NCI-H446 (cell line): ENCODE measurements at places on chromosomes 6 and 20.

DNA sequence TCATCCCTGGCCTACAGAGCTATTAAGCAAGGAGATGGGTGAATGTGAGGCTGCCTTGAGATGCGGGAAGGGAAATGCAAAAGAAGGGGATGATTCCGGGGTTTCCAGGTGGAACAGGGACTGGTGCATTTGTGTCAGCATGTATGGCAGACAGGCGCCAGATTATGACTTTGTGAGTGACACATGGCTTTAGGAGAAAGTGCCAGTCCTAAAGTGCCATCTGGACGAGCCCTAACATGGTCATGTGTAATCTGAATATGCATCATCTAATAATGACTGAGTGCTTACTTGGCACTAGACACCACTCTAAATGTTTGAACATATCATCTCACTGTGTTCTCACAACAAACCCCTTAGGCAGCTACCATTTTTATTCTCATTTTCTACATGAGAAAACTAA, 195.0 kb upstream of the TSHZ2 start:
- DNase-seq = no peak

- DNase-seq = no peak
Observed at GRCh38 chr20:41599699-41600104, 18.5 kb downstream of the CHD6 start.

- DNase-seq = no peak
Observed at GRCh38 chr20:24441661-24442060, 27.8 kb upstream of the SYNDIG1 start.

GRCh38 chr6:162119341-162119740, 608.2 kb downstream of the PRKN start:
- DNase-seq = no peak

- no peak for DNase-seq
Observed at GRCh38 chr6:37103169-37104039, 66.5 kb upstream of the PIM1 start.

GRCh38 chr20:2986466-2986865, 57.0 kb upstream of the GNRH2 start:
- no peak for DNase-seq

- DNase-seq = peak; percentile 60
Observed at GRCh38 chr6:10429638-10430427, 15.0 kb upstream of the TFAP2A start.

- DNase-seq = no peak
Observed at GRCh38 chr6:54493138-54493537, 184.9 kb downstream of the TINAG start.

GRCh38 chr6:6912817-6913744, 194.7 kb upstream of the RREB1 start:
- peak; percentile 18 for DNase-seq

DNA sequence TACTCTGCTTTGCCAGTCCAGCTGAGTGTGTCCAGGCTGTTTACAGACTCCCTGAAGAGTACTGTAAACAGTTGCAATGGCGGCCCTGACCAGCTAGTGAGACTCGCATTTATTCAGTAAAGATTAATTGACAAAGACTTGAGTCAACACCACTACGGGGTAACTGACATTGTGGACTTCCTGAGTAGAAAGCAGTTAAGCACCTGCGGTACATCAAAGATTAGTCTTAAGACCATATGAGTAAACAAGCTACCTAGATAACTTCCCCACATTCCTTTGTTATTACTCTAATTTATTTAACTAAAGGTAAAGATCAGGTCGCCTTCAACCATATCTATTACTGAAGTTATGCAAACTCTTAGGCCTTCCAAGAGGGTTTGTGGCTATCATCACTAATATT, 12.6 kb downstream of the VPS52 start:
- no peak for DNase-seq

DNA sequence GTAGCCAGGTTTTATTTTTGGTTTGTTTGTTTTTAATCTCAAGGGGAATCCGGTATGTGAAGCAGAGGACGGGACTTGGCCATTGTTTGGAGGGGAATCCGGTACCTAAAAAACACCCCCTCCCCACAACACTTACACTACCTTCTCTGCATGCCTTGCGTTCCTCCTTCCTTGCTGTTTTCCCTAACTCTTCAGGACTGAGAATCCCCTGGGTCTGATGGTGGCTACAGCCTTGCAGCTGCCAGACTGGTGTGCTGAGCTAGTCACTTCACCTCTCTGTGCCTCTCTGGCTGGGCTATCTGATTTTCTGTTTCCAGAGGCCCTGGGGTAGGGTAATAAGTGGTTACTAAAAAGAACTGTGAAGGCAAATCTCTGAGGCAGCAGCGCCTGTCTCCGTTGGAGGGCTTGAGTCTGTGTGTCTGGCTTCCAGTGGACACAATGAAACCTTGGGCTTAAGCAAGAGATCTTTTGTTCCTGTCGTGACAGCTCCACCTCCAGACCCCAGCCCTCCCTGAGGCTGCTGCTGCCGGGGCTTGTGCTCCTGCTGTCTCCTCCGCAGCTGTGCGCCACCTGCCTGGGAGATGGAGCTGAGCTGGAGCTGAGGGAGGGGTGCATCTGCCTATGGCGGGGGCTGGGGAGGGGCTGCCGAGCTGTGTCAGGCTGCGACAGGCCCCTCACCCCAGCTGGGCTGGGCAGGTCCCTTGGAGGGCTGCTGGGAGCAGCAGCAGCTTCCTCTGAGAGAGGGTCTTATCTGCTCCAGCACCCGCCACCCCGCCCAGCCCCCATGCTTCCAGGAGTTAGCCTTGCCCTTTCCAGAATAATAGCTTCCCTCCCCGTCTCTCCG, 65.8 kb upstream of the CCDC167 start:
- peak; percentile 63 for DNase-seq

- DNase-seq = no peak
Observed at GRCh38 chr6:36688063-36688738, 9.4 kb upstream of the RAB44 start.

GRCh38 chr6:166721576-166721975, 94.5 kb upstream of the RPS6KA2 start:
- DNase-seq = no peak

- no peak for DNase-seq
Observed at GRCh38 chr20:22243067-22243466, 341.3 kb downstream of the FOXA2 start.

- no peak for DNase-seq
Observed at GRCh38 chr20:47164140-47164539, 192.4 kb downstream of the ZMYND8 start.

- DNase-seq = no peak
Observed at GRCh38 chr20:32858189-32858588, 534 bp upstream of the EFCAB8 start.

GRCh38 chr20:20317621-20318364, 50.1 kb upstream of the INSM1 start:
- peak; percentile 85 for DNase-seq

DNA sequence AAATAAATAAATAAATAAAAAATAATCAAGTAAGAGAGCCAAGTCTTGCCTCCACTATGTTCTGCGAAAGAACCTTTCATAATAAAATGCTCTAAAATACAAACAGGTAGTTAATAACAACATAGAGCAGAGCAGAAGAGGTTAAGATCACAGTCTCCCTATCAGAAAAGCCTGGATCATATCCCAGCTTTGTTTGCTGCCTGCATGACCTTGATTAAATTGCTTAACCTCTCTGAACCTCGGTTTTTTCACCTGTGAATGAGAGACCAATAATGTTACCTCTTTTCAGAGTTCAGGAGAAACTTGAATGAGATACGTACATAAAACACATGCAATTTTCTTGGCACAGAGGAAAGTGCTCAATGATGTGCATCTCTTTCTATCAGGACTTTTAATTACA, 44.4 kb downstream of the ARHGAP18 start:
- no peak for DNase-seq

- no peak for DNase-seq
Observed at GRCh38 chr6:104159045-104159618, 700.6 kb downstream of the HACE1 start.

DNA sequence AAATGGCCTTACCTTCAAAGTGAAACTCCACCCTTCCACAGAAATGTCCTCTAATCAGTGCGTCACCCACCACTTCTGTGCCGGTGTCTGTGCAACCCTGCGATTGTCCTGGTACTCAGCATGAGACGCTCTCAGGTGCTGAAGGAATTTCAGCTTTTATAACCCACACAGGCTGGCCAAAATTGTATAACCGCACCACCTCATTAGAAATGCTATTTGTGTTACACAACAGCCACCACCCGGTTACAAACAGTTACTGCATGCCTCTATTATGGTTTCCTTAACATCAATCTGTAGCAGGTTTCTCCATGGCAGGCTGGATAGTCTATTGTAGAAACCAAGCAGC, 51.5 kb downstream of the SLC23A2 start:
- no peak for DNase-seq

GRCh38 chr6:134599079-134599478, 281.2 kb upstream of the SGK1 start:
- DNase-seq = no peak

DNA sequence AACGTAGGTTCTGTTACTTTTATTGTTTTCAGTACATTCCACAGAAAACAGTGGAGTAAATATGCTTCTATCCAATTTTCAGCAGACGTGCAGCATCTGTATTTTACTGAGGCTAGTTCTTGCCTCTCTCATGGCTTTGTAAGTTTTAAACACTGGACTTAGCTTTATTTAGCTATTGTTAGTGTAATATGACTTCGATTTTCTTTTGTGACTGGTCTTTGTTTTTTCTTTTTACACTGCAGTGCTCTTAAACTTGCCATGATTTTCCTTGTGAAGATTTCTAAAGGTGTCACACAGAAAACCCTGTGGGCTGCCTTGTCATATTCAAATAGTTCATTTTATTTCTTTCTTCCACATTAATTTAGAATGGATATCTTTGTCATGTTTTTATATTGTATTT, 1234.9 kb upstream of the CITED2 start:
- no peak for DNase-seq

- no peak for DNase-seq
Observed at GRCh38 chr6:125957845-125958244, 1.3 kb downstream of the HINT3 start.

DNA sequence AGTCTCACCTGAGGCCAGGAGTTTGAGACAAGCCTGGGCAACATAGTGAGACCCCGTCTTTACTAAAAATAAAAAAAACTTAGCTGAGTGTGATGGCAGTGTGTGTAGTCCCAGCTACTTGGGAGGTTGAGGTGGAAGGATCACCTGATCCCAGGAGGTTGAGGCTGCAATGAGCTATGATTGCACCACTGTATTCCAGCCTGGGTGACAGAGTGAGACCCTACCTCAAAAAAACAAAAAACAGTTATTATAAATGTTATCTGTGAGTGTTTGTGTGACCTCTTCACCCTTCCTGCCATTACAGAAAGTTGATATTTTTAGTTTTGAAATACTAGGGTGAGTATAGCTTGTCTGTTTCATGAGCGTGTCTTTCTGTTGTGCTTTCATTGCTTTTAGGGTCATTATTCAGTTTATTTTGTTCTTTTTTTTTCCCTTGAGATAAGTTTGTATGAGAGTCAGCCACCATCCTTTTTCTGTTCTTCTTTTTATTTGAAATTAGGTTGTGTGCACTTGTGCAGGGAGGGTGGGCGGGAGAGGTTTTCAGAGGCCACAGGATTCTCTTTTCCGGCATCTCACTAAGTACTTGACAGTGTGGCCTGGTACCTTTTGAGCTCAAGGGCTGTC, 26.2 kb downstream of the CDYL start:
- no peak for DNase-seq

DNA sequence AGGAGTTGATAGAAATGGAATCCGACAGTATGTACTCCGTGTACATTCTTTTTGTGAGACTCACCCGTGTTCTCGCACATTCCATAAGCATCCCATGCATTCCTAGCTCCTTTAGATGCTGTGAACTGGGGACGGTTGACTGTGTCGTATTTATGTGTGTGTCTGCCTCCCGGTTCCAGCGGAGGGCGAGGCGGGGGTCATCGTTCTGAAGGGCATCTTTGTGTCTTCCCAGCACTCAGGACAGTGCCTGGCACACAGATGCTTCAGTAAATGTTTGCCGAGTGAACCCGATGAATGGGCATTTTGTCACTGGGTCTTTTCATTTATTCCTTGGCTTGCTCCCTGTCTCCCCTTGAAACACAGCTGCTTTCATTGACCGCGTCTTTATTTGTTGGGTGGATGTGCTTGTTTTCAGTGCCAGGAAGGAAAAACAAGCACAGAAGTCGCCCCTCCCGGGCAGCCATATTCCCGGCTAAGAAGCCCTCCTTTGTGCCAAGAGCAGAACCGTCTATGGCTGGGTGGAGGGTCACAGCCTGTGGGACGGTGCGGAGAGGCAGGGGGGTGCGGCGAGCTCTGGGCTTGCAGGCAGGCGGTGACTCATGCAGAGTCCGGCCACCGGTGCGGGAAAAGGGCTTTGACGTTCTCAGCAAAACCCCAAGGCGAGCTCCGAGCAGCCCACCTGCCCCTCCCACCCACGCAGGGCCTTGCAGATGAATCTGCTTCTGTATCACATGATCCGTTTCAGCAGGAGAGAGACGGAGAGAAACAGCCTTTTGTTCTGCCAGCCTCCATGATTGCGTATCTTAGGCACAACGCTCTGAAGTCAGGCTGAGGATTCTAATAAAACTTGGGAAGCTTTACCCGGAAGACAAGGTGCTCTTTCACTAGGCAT, 11.2 kb upstream of the PSMG4 start:
- no peak for DNase-seq

DNA sequence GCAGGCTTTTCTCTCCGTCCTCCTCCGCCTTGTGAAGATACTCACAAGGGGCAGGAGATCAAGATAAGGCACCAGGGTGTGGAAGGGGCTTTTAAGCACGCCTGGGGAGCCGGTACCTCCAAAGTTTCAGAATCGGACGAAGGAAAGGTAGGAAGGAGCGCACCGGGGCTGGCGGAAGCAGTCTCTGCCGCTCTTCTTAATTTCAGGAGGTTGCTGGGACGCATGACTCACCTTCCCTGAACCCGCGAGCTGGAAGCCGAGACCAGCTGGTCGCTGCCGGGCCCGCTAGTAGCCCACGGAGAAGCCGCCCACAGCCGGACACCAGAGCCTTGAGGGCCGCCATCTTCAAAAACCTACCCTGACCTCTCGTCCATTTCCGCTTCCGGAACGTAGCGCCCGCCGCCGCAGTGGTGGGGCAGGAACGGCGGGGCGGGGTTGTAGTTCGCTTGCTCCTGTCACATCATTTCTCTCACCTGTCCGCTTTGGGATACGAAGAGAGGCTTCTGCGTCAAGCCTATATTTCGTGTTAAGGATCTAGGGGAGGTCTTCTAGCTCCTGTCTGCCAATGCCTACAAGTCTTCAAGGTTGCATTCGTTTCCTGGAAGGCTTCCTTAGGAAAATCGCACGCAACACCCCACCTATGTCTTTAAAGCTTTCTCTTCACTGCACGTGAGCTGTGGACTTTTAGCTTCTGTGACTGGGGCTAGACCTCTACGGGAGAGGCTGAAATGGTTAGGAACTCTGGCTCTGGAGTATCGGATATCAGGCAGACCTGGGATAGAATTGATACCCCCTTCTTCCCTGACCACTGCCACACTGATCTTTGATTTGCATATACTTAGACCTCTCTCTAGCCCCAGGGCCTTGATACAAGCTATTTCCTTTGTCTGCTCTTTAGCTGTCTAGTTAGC, at the start of gene MRPS18A:
Gene MRPS18A, minus strand, starts transcription at position 355 of the 911 bp plus-strand sequence. Its CDS starts 12 bp downstream, at position 343.
- peak; percentile 21 for DNase-seq

- no peak for DNase-seq
Observed at GRCh38 chr20:32570401-32571190, 14.5 kb downstream of the NOL4L start.
